H7 (cell line): ENCODE measurements at places on chromosomes 6 and 20.

DNA sequence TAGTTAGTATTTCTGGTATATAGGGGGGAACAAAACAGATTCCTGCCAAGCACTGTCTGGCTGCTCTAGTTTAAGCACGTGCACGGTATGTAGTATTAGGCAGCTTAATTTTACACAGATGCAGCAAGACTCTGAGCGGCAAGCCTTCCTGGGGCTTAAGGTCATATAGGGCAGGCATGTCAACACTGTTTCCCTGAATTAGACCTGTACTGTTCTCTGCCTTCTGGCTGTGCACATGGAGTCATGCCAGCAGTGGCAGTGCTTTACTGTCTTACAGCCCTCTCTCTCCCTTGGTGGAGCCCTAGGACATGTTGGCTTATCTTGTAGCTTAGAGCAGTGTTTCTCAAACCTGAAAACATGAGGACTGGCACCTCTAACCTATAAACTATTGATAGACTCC is 56.6 kb downstream of the PHF20 start:
- no peak for DNase-seq

DNA sequence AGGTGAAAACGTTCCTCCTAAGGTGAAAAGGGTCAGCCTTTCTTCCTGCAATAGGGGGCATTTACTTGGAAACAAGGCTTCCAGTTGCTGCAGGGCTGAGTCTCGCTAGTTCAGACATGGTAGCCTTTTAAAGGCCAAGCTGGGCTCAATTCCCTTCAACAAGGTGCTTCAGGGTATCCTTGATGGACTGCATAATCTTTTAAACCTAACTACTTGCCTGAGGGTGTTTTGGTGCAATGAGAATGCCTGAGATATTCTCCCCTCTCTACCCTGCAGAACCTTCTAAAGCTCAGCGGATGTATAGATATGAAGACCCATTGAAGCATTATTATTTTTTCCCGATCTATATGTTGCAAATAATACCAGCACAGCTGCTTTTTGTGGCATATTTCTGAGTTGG is 416.1 kb downstream of the QKI start:
- DNase-seq: no peak

GRCh38 chr20:5718896-5719595 is 31.2 kb upstream of the SHLD1 start:
- no peak for DNase-seq

DNA sequence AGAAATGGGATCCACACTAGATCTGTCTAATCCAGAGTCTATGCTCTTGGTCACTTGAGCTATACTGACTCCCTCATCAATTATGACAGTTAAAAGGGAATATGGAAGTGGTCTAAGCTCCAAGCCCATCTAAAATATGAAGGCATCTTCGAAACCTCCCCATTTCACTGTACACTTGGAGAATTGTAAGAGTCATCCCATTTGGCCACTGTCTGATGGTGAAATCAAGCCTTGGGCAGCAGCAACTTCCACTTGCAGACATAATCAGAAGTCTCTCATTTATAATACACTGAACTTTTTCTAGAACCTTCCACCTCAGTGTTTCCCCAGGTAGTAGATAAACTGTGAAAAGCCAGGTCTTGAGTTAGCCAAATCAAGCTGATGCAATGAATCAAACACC is 26.3 kb upstream of the UBR2 start:
- no peak for DNase-seq

- DNase-seq: no peak
Measured at GRCh38 chr6:64691064-64691463, 1016.0 kb downstream of the EYS start.

GRCh38 chr20:2387180-2387577 is 6.5 kb downstream of the TGM6 start:
- peak; percentile 82 for DNase-seq

DNA sequence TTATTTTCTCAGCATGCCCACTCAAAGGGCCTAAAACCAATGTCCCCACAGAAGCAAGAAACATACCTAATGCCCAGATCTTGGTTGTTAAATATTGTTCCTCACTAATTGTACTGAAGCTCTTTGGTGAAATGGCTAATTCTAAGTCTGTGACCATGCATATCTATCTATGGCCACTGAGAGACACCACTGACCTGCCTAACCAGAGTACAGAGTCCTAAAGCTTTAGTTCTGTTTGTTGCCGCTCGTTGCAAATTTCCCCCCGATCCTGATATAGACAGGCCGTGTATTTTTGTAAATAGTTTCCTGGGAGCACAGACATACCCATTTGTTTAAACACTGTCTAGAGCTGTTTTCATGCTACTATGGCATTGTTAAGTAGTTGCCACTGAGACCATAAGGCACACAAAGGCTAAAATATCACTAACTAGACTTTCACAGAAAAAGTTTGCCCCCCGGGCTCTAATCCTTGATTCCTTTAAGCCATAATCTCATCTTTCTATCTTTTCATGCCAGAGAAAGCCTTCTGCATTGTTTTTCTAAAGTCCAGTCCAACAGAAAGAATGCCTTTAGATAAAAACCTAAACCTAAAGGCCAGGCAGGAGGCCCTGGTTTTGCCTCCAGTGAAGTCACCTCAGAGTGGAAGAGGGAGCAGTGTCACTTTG is 48.7 kb downstream of the DNAAF9 start:
- DNase-seq: no peak

- DNase-seq: no peak
Measured at GRCh38 chr6:108242721-108243120, 18.1 kb downstream of the SNX3 start.

GRCh38 chr6:71259888-71260604 is 28.6 kb upstream of the OGFRL1 start:
- DNase-seq: no peak

GRCh38 chr6:148041546-148041945 is 301.1 kb upstream of the SASH1 start:
- DNase-seq: no peak

DNA sequence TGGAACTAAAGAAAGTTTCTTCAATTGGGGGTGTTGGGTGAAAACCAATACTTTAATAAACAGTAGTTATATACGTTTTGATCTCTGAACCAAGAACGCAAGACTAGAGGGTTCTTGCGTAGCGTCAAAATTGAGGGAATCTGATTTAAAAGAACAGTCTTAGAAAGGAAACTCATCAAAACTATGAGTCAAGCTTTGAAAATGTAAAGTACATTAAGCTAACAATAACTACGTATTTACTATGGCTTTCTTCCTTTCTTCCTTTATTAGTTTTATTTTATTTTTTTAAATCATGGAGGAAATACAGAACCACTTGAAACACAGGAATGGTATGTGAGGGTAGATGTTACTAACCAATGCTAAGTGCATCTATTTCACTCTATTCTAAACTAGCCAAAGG is 287.0 kb upstream of the RSPO3 start:
- DNase-seq: no peak

- DNase-seq: no peak
Measured at GRCh38 chr6:24227556-24227955, 101.5 kb downstream of the NRSN1 start.

DNA sequence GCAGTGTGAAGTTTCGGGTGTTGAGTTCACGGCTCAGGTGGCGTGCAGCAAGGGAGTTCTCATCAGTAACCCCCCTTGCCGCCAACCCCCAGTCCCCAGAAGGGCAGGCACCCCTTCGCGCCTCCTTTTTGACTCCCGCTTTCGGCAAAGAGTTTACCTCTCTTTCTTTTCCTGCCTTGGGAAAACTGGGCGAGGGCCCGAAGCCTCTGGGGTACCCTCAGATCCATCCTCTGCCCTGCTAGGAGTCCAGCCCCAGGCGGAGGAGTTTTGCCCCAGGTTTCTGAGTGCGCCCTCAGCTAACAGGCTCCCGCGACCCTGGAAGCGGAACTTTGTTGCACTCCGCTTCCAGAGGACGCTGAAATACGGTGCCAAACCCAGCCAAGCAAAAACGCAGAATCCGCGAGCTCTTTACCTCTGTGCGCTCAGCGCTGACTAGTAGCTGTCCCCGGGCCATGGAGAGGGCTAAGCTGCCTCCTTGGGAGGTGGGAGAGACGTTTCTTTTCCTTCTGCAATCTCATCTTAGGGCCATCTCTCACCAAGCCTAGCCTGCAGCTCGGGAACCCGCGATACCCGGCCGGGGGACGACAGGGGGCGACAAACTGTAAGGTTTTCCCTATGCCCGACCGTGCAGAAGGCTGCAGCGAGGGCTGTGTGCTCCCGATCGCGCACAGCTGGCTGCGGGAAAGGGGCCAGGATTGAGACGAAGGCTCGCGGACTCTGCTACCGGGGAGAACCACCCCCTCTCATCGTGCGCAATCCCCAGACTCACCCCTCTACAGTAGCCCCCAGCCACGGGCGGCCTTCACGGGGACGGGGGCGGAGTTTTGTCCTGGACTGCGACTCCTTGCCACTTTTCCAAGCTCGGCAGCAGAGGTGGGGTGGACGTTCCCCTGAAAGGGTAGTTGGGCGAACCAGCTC is 2.7 kb upstream of the PAX1 start:
- peak; percentile 90 for DNase-seq

- no peak for DNase-seq
Measured at GRCh38 chr6:147418523-147418922, 90.0 kb upstream of the SAMD5 start.

DNA sequence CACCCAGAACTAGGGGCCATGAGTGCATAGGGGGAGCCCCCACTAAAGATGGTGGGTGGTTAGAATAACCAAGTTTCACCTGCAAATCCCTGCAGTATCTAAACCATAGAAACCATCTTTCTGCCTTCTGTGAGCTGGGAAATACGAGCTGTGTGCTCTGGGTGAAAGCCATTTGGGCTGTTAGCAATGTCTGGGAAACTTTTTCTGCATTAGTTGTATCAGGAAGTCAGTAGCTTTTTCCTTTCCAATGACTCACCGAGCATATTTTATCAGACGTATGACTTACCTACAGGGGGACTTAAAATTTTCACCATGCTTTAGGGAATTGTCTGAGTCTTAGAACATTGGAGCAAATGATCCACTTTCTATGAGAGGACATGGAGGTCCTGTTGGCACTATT is 584.0 kb downstream of the QKI start:
- no peak for DNase-seq

- no peak for DNase-seq
Measured at GRCh38 chr6:102215425-102215824, 821.9 kb downstream of the GRIK2 start.

DNA sequence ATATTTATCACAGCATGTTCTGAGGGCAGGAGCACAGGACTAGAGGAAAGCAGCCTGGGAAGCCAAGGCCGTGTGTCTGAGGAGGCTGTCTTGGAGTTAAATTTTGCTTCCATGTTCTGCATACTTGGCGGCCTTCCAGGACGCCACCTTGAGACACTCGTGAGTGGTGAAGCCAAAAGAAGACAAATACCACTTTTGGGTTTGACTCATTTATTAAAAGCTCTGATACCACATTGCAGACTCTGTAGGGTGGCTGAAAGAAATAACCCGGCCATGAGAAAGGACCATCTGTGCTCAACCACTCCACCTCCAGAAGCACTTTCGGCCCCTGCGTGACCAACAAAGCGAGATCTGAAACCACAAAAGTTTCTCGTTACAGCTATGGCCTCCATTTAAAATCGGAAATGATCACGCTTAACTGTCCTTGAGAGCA is 120.0 kb downstream of the TMEM242 start:
- DNase-seq: no peak

DNA sequence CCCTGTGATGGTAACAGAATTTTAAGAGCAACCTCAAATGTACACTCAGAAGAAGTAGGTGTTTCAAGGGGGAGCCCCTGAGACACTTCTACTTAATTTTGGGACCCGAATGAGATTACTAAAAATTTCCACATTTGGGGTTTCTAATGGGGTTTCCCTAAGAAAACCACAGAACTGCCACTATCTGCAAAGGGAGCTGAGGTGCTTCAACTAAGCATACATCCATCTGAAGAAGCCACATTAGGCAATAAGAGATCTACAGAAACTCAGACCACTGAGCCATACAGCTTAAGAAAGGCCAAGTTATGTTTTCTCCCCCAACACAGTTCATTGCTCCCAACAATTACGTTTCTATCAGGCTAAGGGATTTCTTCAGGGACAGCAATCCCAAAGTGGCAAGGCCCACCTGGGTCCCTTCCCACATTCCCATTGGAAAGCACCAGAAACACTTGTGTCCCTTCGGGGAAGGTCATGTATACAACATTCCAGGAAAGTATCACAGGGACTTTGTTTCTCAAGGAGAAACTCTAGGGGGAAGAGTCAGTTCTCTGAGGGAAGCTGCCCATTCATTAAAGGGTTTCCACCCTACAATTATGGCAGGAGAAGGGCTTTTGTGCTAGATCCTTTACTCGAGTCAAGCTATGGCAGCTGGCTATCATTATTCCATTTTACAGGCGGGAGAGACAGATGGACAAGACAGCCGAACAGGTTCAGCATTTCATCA is 5.0 kb downstream of the BCL2L1 start:
- DNase-seq: no peak

DNA sequence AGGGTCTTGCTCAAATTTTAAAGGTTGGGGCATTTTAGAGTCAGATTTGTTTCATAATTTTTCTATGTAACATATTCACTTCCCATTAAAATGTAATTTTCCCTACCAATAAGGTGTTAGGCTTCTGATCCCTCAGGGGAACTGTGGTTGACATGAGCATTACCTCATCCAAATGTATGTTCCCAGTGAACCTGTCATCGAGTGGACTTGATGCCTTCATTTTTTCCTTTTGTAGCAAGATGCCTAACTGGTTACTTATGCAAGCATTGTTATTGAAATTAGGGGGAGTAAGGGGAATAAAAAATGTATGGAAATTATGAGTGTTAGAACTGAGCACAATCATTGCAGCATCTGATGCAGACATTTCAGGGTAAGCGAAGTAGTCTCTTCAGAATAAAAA is 360.5 kb downstream of the BCKDHB start:
- DNase-seq: no peak

GRCh38 chr6:32460528-32460927 is 20.8 kb downstream of the HLA-DRA start:
- peak; percentile 30 for DNase-seq

DNA sequence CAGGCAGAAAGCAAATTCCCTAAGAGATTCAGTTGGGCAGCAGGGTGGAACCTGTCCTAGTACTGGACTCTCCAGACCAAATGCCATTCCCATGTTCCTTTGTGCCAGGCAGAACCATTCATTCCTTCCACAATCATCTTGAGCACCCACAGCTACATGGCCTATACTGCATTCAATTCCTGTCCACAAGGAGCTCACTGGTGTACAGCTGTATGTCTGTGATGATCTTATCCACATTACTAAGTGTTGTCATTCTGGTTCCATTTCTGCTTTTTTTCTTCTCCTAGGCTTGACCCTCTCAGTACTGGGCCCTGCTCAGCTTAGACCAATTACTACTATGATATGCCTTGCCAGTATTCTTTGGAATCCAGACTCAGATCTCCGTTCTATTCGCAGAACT is 27.5 kb downstream of the MAN1A1 start:
- DNase-seq: no peak

DNA sequence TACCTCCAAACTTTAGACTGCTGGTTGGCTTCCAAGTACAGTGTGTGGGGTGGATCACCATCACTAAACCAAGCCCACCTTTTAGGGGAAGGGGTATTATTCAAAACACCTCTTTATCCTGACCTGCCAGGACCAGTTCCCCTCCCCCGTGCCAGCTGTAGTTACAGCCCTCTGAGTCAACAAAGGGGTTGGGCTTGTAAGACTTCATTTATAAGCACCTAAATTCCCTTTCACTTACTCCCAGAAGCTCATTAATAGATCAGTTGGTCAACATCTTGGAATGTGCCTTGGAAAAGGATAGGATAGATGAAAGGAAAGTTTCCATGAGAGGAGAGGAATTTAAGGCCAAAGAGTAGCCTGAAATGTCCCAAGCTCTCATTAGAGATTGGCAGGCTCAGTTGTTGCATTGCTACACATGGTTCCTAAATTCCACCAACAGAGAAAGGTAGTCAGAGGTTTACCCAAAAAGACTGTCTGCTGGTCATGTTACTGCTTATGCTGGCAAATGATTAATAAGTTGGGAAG is 59.2 kb downstream of the TNFAIP3 start:
- DNase-seq: peak; percentile 22

- DNase-seq: no peak
Measured at GRCh38 chr20:38735172-38735571, 10.9 kb downstream of the SLC32A1 start.
